ENCODE measurements at places on chromosomes 6 and 20.

- no peak for DNase-seq
Measured at GRCh38 chr20:47326658-47327268, 29.7 kb downstream of the ZMYND8 start.

- DNase-seq: no peak
Measured at GRCh38 chr6:24117021-24117420, 9.0 kb upstream of the NRSN1 start.

- DNase-seq: no peak
Measured at GRCh38 chr6:92011681-92012245, 1407.6 kb downstream of the EPHA7 start.

DNA sequence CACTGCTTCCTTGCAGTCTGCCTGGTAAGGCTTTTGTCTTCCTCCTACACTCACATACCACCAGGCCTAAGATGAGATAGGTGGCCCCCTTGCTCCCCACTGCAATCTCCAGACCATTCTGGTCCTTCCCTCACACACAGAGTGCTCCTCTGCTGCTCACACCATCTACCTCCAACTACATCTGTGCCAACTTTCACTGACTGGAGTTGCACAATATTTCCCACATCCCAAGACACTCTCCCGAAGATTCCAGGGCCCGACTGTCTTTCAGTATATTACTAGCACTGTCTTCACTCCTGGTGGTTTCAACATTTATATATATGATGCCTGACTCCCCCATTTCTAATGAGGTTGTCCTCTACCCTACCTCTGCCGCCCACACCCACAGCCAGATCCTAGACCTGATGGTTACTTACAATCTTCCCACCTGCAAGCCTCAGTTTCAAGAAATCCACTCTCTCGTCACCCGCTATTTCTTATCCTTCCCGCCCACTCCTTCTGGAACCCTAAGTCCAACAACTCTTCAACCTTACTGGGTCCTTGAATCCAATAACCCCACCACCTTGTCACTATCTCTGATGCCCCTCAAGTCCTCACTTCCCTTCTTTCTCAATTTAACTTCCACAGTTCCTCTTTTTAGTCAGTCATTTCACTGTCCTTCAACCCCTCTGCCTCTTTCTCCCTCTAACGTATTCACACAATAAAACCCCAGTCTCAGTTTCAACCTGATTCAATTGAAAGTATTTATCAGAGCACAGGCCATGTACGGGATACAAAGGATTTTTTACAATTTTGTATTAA lies 21.6 kb downstream of the RALGAPA2 start:
- no peak for DNase-seq

- no peak for DNase-seq
Measured at GRCh38 chr6:90545448-90545847, 41.4 kb downstream of the MAP3K7 start.

GRCh38 chr6:143110572-143110971 lies 49.9 kb downstream of the AIG1 start:
- DNase-seq: no peak

GRCh38 chr6:43708860-43709653 lies 21.5 kb upstream of the MRPS18A start:
- peak; percentile 78 for DNase-seq

DNA sequence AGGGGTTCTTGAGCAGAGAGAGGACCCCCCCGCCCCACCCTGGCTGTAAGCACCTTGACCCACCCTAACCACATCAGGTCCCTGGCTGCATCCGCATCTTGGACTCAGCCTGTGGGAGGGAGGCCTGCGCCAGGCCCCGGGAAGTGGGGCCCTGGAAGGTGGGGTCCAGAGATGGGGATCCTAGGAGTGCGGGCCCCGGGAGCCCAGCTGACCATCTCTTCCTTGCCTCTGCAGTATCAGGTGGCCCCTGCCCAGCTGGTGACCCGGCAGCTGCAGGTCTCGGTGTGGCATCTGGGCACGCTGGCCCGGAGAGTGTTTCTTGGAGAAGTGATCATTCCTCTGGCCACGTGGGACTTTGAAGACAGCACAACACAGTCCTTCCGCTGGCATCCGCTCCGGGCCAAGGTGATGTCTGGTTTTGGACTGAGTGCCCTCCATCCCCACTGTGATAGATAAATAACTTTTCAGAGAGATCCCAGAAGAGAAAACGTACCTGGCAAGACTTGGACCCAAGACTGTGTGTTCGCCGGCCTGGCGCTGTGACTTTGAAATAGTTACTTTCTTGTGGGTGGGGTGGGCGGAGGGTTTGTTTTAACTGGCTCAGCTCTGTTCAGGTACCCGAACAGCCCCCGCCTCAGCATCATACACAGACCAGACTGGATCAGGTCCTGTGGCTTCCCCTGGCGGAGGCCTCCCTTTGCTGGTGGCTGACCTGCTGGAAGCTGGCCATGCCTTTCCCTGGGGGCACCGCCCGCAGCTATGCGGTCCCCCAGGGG lies 62.0 kb downstream of the EZR start:
- DNase-seq: no peak

- DNase-seq: peak; percentile 42
Measured at GRCh38 chr6:141744194-141744925, 388.4 kb upstream of the GJE1 start.

DNA sequence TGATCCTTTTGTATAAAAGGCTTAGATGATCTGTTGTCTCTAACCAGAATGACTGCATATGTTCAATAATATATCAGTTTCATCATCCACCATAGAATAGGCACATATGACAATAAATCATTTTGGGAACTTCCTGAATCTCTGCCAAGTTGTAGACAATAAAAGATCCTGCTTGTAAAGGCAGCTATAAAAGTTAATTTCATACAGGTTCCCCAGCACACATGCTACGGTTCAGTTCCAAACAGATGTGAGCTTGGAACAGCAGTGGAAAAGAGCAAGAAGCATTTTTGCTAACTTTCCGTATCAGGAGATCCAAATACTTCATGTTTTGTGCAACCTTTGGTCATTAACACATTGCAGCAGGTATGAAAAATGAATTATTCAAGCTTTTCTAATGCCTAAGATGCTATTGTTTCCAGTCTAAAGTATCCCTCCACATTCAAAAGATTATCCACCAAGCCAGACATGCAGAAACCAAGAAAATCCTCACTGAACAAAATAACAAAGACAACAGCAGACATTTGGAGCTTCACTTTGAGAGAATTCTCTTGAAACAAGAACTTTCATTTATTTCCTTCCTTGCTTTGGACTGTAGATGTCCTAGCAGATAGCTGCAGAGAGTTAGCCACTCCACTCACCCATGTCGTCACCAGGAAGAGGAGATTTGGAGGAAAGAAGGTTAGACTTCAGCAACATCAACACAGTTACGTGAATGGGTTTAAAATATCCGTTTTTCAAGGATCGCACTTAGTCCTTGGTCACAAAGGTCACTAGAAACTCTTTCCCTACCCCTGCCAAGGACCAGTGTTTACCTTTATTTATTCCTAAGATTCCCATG lies 453.5 kb upstream of the JARID2 start:
- DNase-seq: peak; percentile 93
